Mesenteric fat pad (tissue), 1 donor: ENCODE measurements at places on chromosomes 4 and X. TPM values are rescaled to one million over a fixed set of nuclear protein-coding genes. Genes with fewer than 3 reads are reported as not detected.

DNA sequence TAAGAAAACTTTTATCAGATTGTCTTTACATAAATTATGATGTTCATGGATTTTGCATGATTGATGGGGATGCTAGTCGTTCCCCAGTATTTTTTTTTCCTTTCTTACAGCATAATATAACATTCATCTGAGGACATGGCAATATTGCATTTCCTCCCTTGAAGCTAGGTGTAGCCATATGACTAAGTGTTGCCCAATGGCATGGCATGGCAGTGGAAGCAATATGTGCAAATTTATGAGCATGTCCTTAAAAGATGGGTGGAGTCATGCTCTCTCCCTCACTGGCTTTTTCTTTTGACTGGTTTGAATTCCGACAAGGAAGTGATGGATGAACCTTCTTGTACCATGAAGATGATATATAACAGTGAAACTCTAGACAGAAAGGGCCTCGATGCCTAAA lies 96.3 kb downstream of the BANK1 start:
- no peak for DNase-seq

GRCh38 chr4:154707877-154708276 lies 35.9 kb upstream of the LRAT start:
- DNase-seq = no peak

DNA sequence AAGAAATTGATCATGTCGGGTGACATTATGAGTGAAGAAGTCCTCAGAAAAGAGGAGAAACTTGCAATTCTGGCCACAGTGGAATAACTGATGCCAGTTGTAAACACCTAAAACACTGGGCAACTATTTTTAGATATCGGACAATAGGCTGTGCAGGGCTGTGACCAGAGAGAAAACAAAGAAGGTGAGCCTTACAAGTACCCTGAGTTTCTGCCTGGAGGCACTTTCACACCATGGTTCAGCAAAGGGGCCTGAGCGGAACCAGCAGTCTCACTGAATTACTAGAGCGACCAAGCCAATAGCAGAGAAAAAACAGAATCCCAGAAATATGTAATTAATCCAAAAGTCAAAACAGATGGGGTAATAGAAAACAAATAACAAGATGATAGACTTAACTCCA lies 11.2 kb downstream of the IRAK1 start:
- no peak for DNase-seq

MAGEA2B gene
- total RNA-seq = not detected

GRCh38 chr4:1205586-1206298 lies 33.4 kb upstream of the SPON2 start:
- DNase-seq = peak; percentile 88

DNA sequence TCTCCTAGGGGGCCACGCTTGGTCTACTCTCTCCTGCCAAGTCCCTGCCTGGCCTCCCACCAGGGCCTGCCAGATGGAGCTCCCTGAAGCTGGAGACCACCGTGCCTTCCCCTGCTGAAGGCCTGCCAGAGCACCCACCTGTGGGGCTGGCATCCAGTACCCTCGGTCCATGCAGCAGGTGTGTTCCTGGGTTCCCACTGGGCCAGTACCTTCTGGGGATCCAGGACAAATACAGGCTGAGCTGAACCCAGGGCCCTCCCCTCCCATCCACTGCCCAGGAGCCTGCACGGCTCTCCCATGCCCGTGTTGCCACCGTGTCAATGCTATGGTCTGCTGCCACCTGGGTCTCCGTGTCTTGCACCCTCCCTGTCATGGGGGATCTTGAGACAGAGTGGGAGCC lies 68.8 kb downstream of the ABLIM2 start:
- no peak for DNase-seq

RPA4 gene
- 1.3 TPM for total RNA-seq

- DNase-seq = no peak
Observed at GRCh38 chrX:5650904-5651303, 577.8 kb downstream of the NLGN4X start.

DNA sequence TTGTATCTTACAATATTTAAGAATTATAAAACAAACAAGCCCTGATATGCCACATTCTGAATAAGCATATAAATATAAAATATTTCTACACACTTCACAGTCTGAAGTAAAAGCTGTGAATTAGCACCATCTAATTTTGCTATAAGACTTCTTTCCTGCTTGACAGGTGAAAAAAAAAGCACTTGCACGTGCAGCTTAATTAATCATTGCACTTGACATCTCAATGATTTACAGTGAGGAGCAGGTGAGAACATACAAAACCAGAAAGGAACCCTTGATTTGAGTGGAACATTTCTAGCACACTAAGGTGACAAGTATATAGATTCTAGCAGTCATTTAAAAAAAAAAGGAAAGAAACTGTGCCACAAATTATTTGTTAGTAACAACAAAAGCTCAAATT lies 47.9 kb downstream of the CHIC2 start:
- DNase-seq = no peak
